ENCODE measurements at places on chromosomes 7 and 10.

- no peak for DNase-seq
Measured at GRCh38 chr10:15743443-15743842, 23.7 kb upstream of the ITGA8 start.

- no peak for DNase-seq
Measured at GRCh38 chr7:47809387-47809786, 138.9 kb downstream of the PKD1L1 start.

DNA sequence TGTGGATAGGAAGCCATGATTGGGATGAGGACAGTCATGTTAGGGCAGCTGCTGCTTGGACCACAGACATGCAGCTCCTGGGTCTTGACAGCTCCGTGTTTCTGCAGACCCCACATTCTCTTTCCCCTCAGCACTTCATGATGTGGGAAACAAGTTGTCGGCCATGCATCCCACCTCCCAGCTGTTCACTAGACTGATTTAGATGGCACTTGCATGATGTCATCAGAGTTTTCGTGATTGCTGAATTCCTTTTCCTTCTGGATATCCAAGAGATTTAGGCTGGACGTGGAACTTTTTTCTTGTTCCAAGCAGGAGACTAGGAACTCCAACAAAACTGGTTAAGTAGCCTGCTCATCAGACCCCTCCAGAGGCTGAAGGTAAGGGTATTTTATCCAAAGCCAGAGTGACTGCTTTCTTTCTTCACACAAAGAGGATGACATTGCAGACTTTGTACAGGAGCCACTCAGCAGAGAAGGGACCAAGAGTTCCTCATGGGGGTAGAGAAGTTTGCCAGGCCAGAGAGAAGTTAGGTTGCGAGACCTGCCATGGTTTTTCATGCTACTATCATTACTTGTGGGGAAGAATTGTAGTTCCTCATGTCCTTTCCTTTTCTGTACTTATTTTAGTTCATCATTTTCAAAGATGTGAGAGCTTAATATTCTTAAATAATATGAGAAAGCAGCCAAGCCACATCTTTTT, 117.7 kb upstream of the GJD4 start:
- DNase-seq, result no peak

GRCh38 chr7:4288791-4289394, 393.2 kb upstream of the FOXK1 start:
- DNase-seq, result no peak

GRCh38 chr10:79349072-79349491, 1.8 kb downstream of the PPIF start:
- DNase-seq, result no peak

DNA sequence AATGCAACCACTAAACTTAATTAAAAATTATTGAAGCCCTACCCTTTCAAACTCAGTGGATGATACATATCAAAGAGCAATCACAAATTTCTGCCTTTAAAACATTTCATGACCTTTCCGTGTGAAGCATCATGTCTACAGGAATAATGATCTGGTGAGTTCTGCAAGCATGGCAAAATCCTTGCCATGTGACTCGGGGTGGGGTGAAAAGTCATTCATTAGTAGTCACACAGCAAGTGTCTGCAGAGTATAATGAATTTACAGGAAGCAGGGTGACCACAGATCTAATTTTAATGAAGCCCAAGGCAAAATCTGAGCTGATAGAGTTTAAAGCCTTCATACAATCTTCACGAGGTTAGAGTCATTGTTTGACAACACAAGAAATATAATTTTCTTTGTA, 351.9 kb downstream of the THSD7A start:
- no peak for DNase-seq
